H1 (cell line): ENCODE measurements at places on chromosomes 12 and 14.
A peak's percentile ranks its signal among the peaks of the same experiment; 100 is the strongest.

DNA sequence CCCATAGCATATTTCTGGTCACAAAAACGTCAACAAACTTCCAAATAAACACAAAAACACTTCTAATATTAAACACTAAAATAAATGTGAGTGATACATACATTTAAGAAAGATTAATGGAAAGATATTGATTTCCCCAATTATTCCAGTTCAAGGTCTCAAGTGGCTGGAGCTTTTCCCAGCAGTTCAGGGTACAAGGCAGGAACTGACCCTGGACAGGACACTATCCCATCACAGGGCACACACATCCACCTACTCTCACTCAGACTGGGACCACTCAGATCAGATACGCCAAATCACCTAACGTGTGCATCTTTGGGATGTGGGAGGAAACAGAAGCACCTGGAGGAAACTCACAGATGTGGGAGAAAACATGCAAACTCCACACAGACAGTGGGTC lies 50.4 kb downstream of the GCH1 start:
- no peak overlapping the region for H3K27ac ChIP-seq
- H3K4me1 ChIP-seq = no peaks in the 10 kb centered on the region
- no peaks in the 10 kb centered on the region for H3K36me3 ChIP-seq
- H3K4me3 ChIP-seq = no peak overlapping the region

- H3K36me3 ChIP-seq = peaks cover 13% of the 10 kb centered on the region
- H3K4me1 ChIP-seq = peaks cover 2% of the 10 kb centered on the region; the same call in 1 of the 2 replicates
- H3K4me3 ChIP-seq = no peak overlapping the region
- H3K27me3 ChIP-seq = no peaks in the 10 kb centered on the region
- DNase-seq = no peak
Measured at GRCh38 chr12:117027251-117028086, 71.7 kb downstream of the TESC start.

- no peak overlapping the region for H3K27ac ChIP-seq
- no peak for DNase-seq
- H3K4me3 ChIP-seq = no peak overlapping the region
- H3K36me3 ChIP-seq = no peaks in the 10 kb centered on the region
- H3K4me1 ChIP-seq = no peaks in the 10 kb centered on the region
Measured at GRCh38 chr14:84129007-84129406, 1400.9 kb upstream of the FLRT2 start.

- H3K27ac ChIP-seq = no peak overlapping the region
- no peak for DNase-seq
- no peaks in the 10 kb centered on the region for H3K4me1 ChIP-seq
- no peaks in the 10 kb centered on the region for H3K36me3 ChIP-seq
- no peak overlapping the region for H3K4me3 ChIP-seq
Measured at GRCh38 chr14:97312910-97313309, 515.7 kb downstream of the VRK1 start.

- H3K4me1 ChIP-seq = no peaks in the 10 kb centered on the region
- DNase-seq = no peak
- H3K27me3 ChIP-seq = no peaks in the 10 kb centered on the region
- H3K27ac ChIP-seq = no peak overlapping the region
- no peak overlapping the region for H3K4me3 ChIP-seq
Measured at GRCh38 chr14:46661728-46662127, 10.1 kb upstream of the RPL10L start.

GRCh38 chr14:54809767-54810166 lies 92.9 kb downstream of the GCH1 start:
- no peak for DNase-seq
- H3K27ac ChIP-seq = no peak overlapping the region
- H3K4me1 ChIP-seq = no peaks in the 10 kb centered on the region
- H3K36me3 ChIP-seq = no peaks in the 10 kb centered on the region
- no peak overlapping the region for H3K4me3 ChIP-seq

- H3K4me1 ChIP-seq = no peaks in the 10 kb centered on the region
- H3K36me3 ChIP-seq = no peaks in the 10 kb centered on the region; the same call in 1 of the 2 replicates
- no peak overlapping the region for H3K4me3 ChIP-seq
- no peak overlapping the region for H3K27ac ChIP-seq
- H3K27me3 ChIP-seq = no peaks in the 10 kb centered on the region
Measured at GRCh38 chr14:68124979-68125731, 305.6 kb downstream of the RAD51B start.

GRCh38 chr14:65255029-65255545 lies 152.8 kb upstream of the MAX start:
- peaks cover 15% of the 10 kb centered on the region for H3K4me1 ChIP-seq
- no peak for DNase-seq
- H3K4me3 ChIP-seq = peak overlapping the region; percentile 39
- no peaks in the 10 kb centered on the region for H3K36me3 ChIP-seq
- H3K27me3 ChIP-seq = no peaks in the 10 kb centered on the region

GRCh38 chr12:67757651-67758050 lies 109.1 kb downstream of the DYRK2 start:
- H3K27me3 ChIP-seq = no peaks in the 10 kb centered on the region
- no peak overlapping the region for H3K4me3 ChIP-seq
- DNase-seq = no peak
- no peaks in the 10 kb centered on the region for H3K36me3 ChIP-seq
- 0 out of 2 replicates have a peak, but pooled peaks cover 2% of the 10 kb centered on the region for H3K4me1 ChIP-seq

GRCh38 chr12:50082644-50083043 lies 2.5 kb upstream of the SMARCD1 start:
- H3K27ac ChIP-seq = no peak overlapping the region
- H3K27me3 ChIP-seq = peaks cover 15% of the 10 kb centered on the region; the same call in 1 of the 2 replicates
- no peak for DNase-seq
- no peak overlapping the region for H3K4me3 ChIP-seq

- no peaks in the 10 kb centered on the region for H3K27me3 ChIP-seq
- no peak overlapping the region for H3K4me3 ChIP-seq
- H3K4me1 ChIP-seq = no peaks in the 10 kb centered on the region
Measured at GRCh38 chr12:74552201-74552600, 14.6 kb downstream of the ATXN7L3B start.

GRCh38 chr12:42298887-42299286 lies 27.0 kb downstream of the ZCRB1 start:
- DNase-seq = no peak
- H3K4me3 ChIP-seq = no peak overlapping the region
- no peaks in the 10 kb centered on the region for H3K4me1 ChIP-seq

DNA sequence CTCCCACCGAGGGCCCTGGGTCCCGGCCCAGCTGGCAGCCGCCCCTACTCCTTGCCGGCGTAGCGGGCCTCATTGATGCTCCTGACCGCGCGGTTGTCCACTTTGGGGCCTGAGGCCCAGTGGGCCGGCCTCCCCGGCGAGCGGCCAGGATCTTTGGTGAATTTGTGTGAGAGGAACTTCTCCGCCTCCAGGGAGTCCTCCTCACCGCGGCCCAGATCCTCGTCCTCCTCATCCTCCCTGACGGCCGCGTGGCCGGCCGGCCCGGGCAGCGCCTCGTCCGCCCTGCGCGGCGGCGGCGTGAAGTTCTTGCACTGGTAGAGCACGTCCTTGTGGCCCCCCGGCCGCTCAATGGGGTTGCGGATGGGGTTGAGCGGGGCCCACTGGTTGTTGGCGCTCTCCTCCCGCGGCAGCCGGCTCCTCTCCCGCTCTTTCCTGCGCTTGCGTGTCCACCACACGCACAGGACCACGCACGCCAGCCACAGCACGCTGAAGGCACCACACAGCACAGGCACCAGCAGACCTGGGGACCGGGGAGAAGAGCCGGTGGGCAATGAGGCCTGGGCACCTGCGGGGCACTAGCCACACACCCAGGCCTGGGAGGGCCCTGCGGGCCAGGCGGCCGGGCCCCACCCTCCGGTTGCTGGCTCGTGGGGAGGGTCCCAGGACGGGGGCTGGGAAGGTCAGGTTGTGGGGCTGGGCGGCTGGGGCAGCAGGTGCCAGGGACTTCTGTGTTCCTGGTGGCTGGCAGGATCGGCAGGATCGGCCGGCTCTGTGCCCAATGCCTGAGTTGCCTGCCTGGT lies 25.7 kb downstream of the JAG2 start:
- no peak for DNase-seq
- H3K27me3 ChIP-seq = no peaks in the 10 kb centered on the region
- no peak overlapping the region for H3K27ac ChIP-seq
- no peaks in the 10 kb centered on the region for H3K4me1 ChIP-seq
- H3K36me3 ChIP-seq = no peaks in the 10 kb centered on the region

- H3K27ac ChIP-seq = no peak overlapping the region
- H3K4me1 ChIP-seq = no peaks in the 10 kb centered on the region
- no peaks in the 10 kb centered on the region for H3K27me3 ChIP-seq
- H3K4me3 ChIP-seq = no peak overlapping the region
Measured at GRCh38 chr14:91523972-91524371, 13.9 kb upstream of the PPP4R3A start.

DNA sequence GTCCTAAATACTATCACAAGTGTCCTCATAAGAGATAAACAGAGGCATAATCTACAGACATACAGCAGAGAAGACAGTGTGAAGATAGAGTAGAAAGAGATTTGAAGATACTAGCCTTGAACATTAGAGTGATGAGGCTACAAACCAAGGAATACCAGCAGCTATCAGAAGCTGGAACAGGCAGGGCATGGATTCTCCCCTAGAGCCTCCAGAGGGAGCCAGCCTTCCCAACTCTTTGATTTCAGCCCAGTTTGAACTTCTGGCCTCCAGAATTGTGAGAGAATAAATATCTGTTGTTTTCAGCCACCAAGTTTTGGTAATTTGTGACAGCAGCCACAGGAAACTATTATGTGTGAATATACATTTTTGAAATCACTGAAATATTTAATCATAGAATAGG lies 47.2 kb downstream of the CCDC91 start:
- H3K4me1 ChIP-seq = no peaks in the 10 kb centered on the region
- H3K27me3 ChIP-seq = no peaks in the 10 kb centered on the region
- H3K4me3 ChIP-seq = no peak overlapping the region
- H3K36me3 ChIP-seq = no peaks in the 10 kb centered on the region
- H3K27ac ChIP-seq = no peak overlapping the region

- no peaks in the 10 kb centered on the region for H3K4me1 ChIP-seq
- H3K27me3 ChIP-seq = no peaks in the 10 kb centered on the region
- no peak overlapping the region for H3K27ac ChIP-seq
- DNase-seq = no peak
Measured at GRCh38 chr14:39107591-39107996, 4.6 kb upstream of the SEC23A start.

- H3K27ac ChIP-seq = no peak overlapping the region
- H3K36me3 ChIP-seq = no peaks in the 10 kb centered on the region
- no peak for DNase-seq
- H3K4me1 ChIP-seq = no peaks in the 10 kb centered on the region
Measured at GRCh38 chr14:100775351-100775830, 48.7 kb downstream of the DLK1 start.

GRCh38 chr14:41873686-41874317 lies 267.1 kb downstream of the LRFN5 start:
- H3K4me3 ChIP-seq = no peak overlapping the region
- no peak for DNase-seq
- H3K27me3 ChIP-seq = no peaks in the 10 kb centered on the region
- no peak overlapping the region for H3K27ac ChIP-seq
- no peaks in the 10 kb centered on the region for H3K36me3 ChIP-seq
- H3K4me1 ChIP-seq = no peaks in the 10 kb centered on the region

DNA sequence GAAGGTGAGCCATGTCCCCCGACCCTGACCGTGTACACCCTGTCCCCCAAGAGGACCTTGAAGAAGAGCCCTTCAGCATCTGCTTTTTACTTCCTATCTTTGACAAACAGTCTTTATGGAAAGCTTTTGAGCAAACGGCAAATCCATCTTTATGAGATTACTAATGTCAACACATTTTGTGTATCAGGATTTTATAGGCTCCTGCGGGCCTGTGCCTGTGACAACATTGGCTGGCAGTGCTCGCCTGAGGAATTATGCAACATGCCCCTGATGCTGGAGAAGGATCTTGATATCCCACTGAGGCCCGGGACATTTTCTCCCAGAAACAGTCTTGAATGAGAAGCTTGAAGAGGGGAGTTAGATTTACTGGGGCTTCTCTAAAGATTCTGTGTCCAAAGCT lies 416.5 kb downstream of the NRXN3 start:
- no peak overlapping the region for H3K4me3 ChIP-seq

DNA sequence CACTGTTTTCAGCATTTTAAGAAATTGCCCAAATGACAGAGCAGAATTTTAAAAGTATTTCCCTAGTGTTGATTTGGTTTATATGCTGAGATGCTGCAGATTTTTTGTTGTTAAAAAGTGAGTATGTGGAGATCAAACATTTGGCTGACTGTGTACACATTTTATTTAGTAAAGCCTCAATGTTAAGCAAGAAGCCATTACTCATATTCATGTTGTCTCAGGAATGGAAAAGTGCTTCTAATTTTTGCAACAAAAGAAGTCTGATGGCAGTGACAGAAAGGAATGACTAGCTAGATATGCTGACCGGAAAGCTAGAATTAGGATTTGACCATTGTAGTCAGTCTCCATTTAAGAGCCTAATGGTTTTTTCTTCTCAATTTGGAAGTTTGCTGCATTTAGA lies 22.5 kb downstream of the SLC38A6 start:
- H3K4me3 ChIP-seq = no peak overlapping the region
- H3K4me1 ChIP-seq = no peaks in the 10 kb centered on the region
- DNase-seq = no peak
- no peak overlapping the region for H3K27ac ChIP-seq
- no peaks in the 10 kb centered on the region for H3K36me3 ChIP-seq
- no peaks in the 10 kb centered on the region for H3K27me3 ChIP-seq

- peak overlapping the region; percentile 62 for H3K4me3 ChIP-seq
- H3K27ac ChIP-seq = no peak overlapping the region
- no peaks in the 10 kb centered on the region for H3K36me3 ChIP-seq
- no peak for DNase-seq
- H3K4me1 ChIP-seq = peaks cover 36% of the 10 kb centered on the region
Measured at GRCh38 chr14:77125281-77125801, 16.2 kb downstream of the ZDHHC22 start.

GRCh38 chr14:87321548-87321947 lies 671.4 kb downstream of the GALC start:
- H3K36me3 ChIP-seq = no peaks in the 10 kb centered on the region
- H3K27me3 ChIP-seq = no peaks in the 10 kb centered on the region
- H3K27ac ChIP-seq = no peak overlapping the region
- no peaks in the 10 kb centered on the region for H3K4me1 ChIP-seq

DNA sequence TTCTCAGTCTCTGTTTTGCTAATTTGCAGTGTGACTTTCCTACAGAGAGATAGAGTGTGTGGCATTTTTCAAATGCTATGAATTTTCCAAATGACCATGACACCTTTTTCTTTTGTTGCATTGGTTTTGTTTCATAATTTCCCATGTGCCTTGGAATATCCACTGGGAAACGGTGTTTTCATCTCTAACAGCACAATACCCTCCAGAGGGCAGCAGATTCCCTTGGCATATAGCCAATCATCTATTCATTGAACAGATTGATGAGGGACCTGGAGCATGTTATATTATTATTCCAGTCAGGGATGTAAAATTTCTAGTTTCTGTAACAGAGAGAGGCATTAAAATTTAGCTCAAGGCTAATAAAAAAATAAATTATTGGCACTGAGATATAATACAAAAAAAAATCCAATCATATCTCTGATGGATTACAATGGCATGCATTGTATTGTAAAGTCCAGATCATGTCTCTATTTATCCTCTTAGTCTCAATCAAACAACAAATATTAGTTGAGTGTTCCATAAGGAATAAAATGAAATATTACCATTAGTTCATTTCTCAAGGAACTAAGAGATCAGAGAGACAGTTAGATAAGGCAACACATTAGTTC lies 29.6 kb upstream of the NTN4 start:
- no peaks in the 10 kb centered on the region for H3K27me3 ChIP-seq
- no peak overlapping the region for H3K4me3 ChIP-seq
- H3K36me3 ChIP-seq = no peaks in the 10 kb centered on the region
- H3K27ac ChIP-seq = no peak overlapping the region
- no peak for DNase-seq
